Cerebellum (tissue), 4 donors: ENCODE measurements at places on chromosomes 2 and 18. TPM values are rescaled to one million over a fixed set of nuclear protein-coding genes. Genes with fewer than 3 reads are reported as not detected.

Gene GAD1
- total RNA-seq, result 154 TPM

Gene CD226
- 1.1 TPM for total RNA-seq

Gene GREB1L
- total RNA-seq, result 66.2 TPM

Gene ANKRD62
- total RNA-seq, result 0.18 TPM

Gene ALPP
- total RNA-seq, result not detected

Gene GLI2
- total RNA-seq, result 8.9 TPM
